ENCODE measurements at places on chromosomes 1 and 21.
A peak's percentile ranks its signal among the peaks of the same experiment; 100 is the strongest.

DNA sequence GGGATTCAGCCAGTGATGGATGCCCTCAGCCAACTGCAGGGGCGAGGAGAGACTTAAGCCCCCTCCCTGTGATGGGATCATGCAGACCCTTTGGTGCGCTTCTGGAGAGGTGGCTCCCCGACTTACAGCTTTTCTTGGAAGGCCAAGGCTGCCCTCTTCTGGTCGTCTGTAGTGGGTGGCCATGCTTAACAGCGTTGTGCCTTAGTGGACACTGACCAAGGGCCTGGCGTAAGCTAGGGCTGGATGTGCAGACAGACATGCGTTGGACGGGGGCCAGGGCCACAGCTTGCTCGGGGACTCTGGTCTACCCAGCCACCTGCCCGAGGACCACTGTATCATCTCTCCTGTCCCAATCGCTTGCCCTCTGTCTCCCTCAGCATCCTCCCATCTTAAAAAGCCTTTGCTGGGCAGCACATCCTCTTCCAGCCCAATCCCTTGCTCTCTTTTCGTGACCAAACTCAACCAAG, 5.5 kb downstream of the AZIN2 start:
- DNase-seq, result peak; percentile 3

DNA sequence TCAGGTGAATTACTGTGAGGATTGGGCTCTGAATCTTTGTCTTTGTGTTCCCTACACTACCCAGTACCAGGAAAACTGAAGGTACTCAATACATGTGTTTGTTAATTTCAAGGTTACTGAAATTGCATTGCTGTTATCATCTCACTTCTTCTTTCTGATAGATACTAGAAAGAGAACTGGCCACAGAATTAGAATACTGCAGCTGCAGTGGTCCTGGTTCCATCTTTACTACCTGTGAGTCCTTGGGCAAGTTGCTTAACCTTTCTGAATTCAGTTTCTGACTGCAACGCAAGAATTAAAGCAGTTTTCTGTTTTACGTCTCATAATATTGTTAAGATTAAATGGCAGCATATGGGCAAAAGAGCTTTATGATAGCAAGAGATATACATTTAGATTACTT, 263.5 kb downstream of the LMO4 start:
- no peak for DNase-seq

- no peak for DNase-seq
Observed at GRCh38 chr1:64082459-64082858, 121.0 kb upstream of the UBE2U start.

DNA sequence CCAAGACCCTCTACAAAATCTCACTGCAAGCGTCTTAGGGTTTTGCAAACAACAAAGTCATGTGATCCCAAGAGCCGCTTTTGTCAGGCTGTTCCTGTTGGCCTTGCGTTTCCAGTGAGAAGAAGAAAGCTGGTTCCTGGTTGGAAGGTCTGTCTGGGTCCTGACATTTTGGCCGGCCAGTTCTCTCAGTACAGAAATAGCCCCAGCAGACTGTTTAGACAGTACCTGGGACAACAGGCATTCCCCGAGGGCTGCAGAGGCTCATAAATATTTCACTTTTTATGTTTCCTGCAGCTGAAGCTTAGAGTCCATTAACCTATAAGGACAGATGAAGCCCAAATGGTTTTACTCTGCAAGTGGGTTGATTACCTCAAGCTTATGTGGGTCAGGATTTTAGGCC, 8.6 kb downstream of the GPR137B start:
- DNase-seq, result no peak

- DNase-seq, result no peak
Observed at GRCh38 chr21:37546949-37547614, 180.5 kb downstream of the DYRK1A start.

DNA sequence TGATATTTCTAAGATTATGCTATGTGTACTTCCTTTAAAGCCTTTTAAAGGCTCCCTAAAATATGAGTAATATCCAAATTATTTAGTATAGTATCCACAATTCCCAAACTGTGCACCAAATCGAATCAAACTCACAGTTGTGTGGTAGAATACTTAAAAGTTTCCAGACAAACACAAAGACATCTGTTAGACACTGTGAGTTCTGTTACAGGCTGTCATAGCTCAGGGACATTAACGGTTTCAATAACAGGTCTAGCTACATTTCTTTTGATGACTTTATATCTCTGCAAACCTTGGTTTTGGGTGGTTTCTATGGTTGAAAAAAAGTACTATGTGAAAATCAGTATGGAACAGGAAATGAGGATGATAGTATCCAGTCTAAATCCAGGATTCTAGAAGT, 36.9 kb upstream of the NEK7 start:
- no peak for DNase-seq
